ENCODE measurements at places on chromosomes 7 and 10.

DNA sequence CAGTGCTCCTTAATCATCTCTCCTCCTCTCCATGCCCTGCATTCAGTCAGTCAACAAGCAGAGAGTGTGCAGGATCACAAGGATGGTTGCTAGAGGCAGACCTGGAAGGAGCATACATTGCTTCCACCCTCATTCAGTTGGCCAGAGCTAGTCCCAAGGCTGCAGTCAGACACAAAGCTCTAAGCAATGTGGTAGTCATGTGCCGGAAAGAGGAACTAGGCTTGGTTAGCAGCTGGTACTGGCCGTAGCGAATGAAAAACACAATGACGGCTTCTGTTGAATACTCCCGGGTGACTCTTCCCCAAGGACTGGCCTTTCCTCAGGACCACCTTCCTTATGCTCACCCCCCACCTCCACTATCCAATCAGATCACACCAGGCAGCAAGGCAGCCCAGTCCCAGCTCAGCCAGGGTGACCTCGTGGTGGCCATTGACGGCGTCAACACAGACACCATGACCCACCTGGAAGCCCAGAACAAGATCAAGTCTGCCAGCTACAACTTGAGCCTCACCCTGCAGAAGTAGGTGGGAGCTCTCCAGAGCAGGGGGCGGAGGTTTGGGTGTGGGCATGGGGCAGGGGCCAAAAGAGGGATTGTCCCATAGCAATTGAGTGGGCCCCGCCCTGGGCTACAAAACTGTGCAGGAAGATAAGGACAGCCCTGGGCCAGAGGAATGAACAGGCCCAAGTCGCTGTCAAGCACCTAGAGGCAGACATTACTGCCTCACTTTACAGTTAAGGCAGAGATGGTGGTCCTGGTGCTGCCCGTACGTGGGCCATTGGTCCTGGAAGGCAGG, 10.9 kb downstream of the LDB3 start:
- no peak for DNase-seq

- DNase-seq: no peak
Observed at GRCh38 chr10:78902815-78903214, 166.0 kb upstream of the ZMIZ1 start.

- DNase-seq: no peak
Observed at GRCh38 chr7:134890246-134891240, 95.8 kb upstream of the AGBL3 start.

DNA sequence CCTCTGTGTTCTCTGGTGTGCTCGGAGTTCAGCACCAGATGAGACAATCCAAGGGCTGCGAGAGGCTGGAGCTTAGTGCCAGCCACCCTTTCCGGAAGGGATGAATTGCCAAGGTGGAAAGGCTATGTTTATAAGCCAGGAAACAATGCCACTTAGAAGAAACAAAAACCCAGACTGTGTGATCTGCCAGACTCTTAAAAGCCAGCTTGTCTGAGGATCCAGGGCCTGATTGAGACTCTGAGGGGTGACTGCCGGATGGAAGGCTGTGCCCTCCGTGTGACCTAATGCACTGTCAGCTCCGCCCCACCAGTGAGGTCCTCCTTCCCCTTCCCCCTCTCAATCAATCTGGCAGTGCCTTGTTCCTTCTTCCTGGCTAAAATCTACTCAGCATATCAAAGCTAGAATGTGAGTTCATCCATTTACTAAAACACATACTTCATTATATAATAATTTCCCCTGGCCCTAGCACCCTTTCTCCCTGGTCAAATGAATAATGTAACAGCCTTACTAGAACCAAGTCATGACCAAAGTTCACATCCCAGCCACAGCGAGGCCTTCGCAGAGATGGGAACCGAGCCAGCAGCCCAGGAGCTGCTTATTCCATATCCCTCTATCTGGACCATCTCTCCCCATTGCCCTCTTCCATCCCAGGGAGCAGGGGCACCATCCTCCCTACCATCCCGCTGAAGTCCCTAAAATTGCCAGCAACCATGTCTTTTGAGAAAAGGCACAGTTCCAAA, 25.5 kb downstream of the FAM107B start:
- no peak for DNase-seq

All from iPS DF 19.7 (cell line).